Vagina (tissue), 2 donors: ENCODE measurements at places on chromosomes 4 and X.

GRCh38 chrX:25721564-25721963 lies 416.6 kb upstream of the MAGEB18 start:
- no peak for DNase-seq

GRCh38 chrX:52337410-52337809 lies 31.4 kb upstream of the XAGE2 start:
- no peak for DNase-seq

- no peak for DNase-seq
Measured at GRCh38 chr4:112167794-112168193, 22.5 kb downstream of the FAM241A start.

DNA sequence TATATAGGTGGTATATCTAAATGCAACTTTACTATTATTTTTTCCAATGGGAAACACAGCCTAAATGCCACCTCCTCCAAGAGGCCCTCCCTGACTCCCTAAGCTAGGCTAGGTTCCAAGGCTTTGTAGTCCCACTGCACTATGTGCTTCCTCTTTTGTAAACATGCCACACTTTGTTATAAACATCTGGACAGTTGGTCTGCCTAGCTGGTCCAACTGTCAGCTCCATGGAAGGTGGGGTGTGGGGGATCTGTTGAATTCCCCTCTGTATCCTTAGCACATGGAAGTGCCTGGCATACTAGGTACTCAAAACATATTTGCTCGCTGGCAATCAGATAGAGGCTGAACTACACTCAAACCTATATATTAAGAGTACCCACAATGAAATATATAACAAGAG lies 63.4 kb downstream of the SLC9A7 start:
- DNase-seq, result no peak
